ENCODE measurements at places on chromosomes 5 and 9. TPM values are rescaled to one million over a fixed set of nuclear protein-coding genes. Genes with fewer than 3 reads are reported as not detected.

GRCh38 chr9:98158071-98158831, 34.2 kb downstream of the CORO2A start:
- DNase-seq: no peak

TMEM174 gene
- total RNA-seq: not detected

FAM81B gene
- 12.6 TPM for total RNA-seq

- peak; percentile 32 for DNase-seq
These were observed 139.5 kb upstream of the SLC27A6 start for GRCh38 chr5:128825826-128826225.

DCTN3 gene
- total RNA-seq: 67.4 TPM

DNA sequence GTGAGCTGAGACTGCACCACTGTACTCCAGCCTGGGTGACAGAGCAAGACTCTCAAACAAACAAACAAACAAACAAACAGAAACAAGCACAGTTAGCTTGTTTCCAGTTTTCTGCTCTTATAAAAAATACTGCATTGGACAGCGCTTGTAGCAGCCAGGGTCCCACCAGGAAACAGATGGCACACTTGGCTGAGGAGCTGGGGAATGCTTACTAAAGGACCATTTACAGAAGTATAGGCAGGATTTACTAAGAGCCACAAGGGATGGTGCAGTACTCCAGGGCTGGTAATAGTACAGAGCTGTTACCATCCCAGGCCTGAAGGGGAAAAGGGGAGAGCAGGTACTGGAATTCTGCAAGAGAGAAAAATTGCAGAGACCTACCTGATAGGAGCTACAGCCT, 5.2 kb upstream of the ANKS6 start:
- DNase-seq: no peak

LECT2 gene
- not detected for total RNA-seq

DNA sequence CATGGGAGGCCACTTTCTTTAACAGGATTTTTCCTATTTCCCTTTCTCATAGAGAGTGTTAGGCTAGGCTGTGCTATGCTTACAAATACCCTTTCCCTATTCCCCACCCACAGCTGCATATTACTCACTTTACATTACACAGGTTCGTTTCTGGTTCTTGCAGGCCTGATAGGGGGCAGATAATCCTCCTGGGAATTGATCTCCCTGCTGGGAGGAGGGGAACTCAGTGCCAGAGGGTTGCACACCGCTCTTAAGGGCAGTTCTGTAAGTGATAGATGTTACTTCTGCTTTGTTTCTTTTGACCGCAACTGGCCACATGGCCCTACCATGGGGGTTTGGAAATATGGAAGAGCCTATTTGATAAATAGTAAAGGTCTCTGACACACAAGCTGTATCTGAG, 54.0 kb upstream of the NTRK2 start:
- no peak for DNase-seq

GRCh38 chr5:174335682-174336364, 290.3 kb downstream of the NSG2 start:
- DNase-seq: no peak

GRCh38 chr9:101034222-101034621, 5.7 kb downstream of the PLPPR1 start:
- no peak for DNase-seq

DNA sequence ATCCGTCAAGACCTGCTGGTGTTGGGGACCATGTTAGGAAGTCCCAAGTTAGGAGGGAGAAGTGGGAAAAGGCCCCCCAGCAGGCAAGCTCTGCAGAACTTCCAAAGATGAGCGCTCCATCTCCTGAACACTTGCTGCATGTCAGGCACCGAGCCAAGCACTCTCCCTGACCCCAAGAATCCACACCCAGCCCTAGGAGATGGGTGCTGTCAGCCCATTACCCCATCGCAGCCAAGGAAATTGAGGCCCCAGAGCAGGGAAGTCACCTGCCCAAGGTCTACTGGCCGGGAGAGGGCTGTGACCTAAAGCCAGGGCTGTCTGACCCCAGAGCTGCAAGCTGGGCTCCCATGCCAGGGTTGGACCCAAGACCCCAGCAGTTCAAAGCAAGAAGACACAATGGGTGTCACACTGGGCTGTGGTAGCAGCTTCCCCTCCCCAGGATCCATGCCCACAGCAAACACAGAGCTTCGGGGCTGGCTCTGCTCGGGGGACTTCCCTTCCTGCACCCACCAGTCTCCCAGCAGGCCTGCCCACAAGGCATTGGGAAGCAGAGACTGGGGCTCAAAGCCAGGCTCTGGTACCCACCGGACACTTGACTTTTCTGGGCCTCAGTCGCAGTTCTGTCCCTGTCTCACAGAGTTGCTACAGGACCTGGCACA, 13.5 kb downstream of the EEIG1 start:
- no peak for DNase-seq

TAF11L12 gene
- total RNA-seq: not detected

SLC46A2 gene
- total RNA-seq: 0.04 TPM

HAPLN1 gene
- total RNA-seq: 0.31 TPM

- DNase-seq: no peak
These were observed 2.4 kb downstream of the TLR4 start for GRCh38 chr9:117706421-117707116.

GRCh38 chr5:88748666-88749065, 134.3 kb downstream of the MEF2C start:
- no peak for DNase-seq

CXCL14 gene
- total RNA-seq: 21.3 TPM

DNA sequence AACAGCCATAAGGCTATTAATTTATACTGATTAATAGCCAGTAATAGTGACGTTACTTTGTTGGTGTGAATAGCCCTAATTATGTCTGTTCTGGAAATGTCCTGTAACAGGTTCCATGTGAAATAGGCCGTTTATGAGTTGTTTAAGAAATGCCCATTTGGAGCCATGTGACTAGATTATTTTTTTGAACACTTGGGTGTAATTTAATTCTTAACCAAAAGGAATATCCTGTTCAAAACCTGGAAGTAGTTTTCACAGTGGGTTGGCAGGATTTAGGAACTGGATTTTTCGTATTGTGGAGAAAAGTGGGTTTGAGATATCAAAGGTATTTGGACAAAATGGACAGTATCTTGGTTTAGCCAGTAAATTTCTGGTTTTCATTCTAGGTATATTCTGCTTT, 1.3 kb downstream of the TENT2 start:
- no peak for DNase-seq

DNA sequence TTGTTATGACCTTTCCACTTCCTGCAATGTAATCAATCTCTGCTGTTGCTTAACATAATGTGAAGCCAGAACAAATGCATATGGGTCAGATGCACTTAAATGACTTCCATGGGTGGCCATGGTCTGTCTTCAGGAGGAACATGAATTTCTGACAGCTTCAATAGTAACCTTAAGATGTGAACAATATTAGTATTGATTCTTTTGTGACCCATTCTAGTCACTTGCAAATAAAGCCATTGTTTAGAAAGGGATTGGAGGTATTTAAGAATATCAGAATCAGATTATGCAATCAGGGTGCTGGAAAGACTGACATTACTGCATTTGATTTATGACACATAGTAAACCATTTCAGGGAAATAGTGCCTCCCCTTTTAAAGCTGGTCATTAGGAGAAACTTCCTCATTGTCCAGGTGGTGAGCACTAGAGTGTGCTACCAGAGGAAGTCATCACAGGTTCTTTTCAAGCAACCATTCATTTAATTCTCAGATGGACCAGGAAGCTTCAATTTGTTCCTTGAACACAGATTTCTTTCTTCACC, 32.1 kb downstream of the GRIN3A start:
- no peak for DNase-seq

LHX6 gene
- 3.7 TPM for total RNA-seq

GRCh38 chr5:137374110-137374714, 124.9 kb downstream of the SPOCK1 start:
- DNase-seq: peak; percentile 17

NKD2 gene
- 2.3 TPM for total RNA-seq

LHX2 gene
- 0.44 TPM for total RNA-seq

GRCh38 chr9:1977026-1977425, 38.1 kb upstream of the SMARCA2 start:
- no peak for DNase-seq

DNA sequence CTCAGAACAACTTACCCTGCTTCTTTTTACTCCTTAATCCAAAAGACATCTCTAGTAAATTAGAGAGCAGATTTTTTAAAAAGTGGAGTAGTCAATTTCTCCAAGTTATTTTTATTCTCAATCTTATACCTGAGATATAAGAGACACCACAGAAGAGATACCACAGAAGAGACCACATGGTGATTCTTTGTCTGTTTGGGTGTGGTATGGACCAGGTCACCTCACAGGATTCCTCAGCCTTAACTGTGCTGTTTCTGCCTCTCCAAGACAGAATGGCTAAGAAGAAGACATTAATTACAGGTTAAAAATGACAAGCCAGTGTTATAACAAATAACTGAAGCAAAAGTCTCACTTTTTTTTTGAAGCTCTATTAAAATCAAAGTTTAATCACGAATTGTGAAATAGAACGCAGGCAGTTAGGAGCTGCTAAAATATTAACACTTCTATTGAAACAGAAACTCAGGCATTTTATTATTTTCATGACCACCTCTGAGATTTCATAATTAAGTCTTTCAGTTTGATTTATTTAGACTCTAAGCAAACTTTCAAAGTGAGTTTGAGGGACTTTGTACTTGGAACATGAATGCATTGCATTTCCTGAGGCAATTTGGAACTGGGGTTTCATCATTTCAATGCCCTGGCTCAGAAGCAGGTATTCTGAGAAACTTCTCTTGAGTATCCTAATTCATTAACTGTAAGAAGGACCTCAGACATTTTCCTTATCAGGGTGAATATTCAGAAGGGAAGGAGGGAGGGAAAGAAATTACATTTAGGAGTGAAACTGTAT, 280.7 kb downstream of the KCTD16 start:
- no peak for DNase-seq

DNA sequence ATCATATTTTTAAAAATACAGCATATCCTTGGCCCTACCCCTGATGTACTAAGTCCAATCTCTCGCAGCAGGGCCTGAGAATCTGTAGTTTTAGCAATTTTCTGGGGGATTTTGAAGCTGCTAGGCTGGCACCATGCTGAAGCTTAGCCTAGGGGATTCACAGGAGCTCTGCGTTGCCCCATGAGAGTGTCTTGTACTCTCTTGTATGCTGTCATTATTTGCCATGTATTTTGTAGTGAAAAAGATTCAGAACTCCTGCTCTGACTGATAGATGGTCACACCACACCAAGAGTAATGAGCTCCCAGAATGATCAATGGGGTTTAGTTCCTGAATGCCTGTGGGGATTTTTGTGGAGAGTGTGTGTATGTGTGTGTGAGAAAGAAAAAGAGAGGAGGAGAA, 20.7 kb upstream of the TRMT10B start:
- DNase-seq: no peak

IL17B gene
- total RNA-seq: 423 TPM

NCS1 gene
- 30.4 TPM for total RNA-seq
